ENCODE measurements at places on chromosomes 6 and 20.

DNA sequence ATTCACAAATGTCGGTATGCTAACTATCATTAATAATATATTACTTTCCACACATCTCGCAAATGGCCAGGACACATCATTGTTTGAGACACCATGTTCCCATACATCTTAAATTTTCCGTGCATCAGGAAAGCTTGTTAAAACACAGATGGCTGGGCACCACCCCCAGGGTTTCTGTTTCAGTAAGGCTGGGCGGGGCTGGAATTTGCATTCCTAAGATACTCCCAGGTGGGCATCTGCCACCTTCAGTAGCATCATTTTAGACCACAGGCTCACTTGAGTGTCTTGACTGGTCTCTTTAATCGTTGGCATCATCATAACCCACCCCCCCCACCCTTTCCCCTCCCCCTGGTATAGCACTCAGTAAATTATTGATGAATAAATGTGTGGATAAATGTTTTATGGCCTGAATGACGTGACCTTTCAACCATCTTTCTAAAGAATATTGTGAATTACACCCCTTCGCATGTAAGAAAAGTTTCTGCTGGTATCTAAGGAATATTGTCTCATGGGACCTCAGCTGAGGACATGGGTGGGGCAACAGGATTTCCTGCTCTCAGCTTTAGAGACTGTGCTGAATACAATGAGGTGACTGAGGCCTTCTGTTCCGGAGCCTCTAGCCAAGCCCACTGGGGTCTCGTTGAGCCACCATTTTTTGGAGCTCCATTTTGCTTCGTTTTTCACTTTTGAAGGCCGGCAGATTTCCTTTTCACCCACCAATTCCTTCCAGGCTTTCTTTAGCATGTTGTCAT, 124.1 kb upstream of the NEDD9 start:
- no peak for DNase-seq

DNA sequence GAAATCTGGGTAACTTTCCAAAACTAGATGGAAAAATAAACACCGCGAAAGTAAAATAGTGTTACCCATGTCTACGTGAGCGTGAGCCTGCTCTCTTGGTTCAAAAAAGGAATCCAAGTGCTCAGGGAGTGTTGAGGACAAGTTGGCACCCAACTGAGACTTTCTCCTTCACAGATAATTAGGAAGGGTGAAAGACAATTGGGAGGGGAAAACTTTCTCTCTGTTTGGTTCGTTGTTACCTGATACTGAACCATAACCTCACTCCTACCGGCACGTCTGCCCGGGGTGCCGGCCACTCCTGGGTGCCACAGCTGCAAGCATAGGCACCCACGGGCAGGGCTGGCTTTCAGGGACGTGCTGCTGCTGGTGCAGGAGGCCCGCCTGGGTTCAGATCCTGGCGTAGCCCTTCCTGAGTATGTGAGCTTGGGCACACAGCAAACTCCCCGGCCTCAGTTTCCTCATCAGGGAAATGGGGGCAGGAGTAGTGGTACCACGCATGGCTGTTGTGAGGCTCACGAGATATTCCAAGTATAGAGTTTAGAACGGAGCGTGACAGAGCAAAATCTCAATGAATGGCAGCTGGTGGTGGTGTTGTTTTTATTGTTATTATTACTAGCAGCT, 38.2 kb upstream of the PMEPA1 start:
- no peak for DNase-seq

- DNase-seq, result no peak
These were observed 552.8 kb upstream of the CITED2 start for GRCh38 chr6:139927236-139927635.

DNA sequence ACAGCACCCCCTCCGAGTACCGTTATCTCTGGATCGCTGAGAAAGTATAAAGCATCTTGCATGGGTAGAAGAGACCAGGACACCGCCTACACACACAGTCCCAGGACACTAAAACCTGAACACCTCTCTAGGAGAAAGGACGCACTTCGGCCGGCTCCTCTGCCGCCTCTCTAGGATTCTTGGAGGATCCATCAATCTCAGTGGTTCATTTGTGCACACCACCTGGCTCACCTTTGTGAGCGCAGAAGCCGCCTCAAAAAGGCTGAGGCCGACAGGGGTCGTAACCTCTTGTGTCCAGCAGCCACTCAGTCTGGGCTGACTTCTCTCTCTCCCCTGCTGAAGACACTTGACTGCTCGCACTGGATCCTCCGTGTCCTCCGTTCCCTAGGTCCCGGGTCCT, 13.5 kb downstream of the ZSCAN23 start:
- DNase-seq, result no peak

DNA sequence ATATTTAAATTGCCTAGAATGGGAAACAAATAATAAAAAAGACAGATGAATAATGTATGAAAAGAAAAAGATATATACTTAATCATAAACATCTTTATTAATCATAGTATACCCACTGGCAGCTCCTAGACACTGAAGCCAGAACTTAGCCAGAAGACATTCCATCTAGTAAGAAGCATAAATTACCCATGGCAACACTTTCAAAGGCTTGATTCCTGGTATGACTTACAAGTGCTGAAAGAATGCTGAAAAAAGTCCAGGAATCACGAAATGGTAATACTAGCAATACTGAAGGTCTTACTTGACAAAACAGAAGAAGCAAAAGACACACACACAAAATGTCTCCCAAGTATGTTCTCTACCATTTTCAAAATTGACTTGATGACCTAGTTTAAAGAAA, 38.0 kb downstream of the RWDD2A start:
- no peak for DNase-seq

DNA sequence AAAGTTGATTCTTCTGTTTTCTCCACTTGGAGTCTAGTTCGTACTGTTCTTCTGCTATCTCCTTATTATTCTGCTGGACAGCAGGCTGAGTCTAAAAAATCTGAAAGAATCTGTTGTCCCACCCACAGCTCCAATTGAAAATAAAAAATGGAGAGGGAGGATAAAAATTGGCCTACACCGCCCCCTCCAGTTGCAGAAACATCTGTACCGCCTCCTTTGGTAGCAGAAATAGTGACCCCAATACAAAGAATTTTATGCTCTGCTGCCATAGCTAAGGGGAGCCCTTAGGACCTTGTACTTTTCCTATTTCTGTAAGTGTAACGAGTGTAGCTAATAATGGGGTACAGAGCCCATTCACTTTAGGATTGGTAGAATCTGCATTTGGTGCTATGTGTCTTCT, 4.9 kb upstream of the FKBP1A start:
- peak; percentile 22 for DNase-seq
